ENCODE measurements at places on chromosomes 6 and 20.

DNA sequence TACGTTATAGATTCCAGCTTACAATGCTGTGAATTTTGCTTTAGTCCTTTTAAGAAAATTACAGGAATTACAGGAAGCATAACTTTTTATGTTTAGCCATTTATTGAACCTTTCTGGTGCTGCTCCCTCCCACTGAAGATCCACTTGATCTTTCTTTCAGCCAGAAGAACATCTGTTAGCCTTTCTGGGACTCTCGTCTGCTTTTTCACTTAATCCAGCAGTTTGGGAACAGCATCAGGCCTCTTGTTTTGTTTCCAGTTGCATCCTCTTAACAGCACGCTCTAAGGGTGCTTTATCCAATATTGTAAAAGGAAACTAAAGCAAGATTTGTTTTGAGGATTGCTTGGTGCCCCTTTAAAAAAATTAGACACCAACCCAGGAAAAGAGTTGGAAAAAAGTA lies 10.3 kb upstream of the CYP24A1 start:
- DNase-seq, result no peak

GRCh38 chr20:40339661-40340449 lies 349.2 kb downstream of the MAFB start:
- peak; percentile 95 for DNase-seq

GRCh38 chr6:18122128-18123093 lies at the start of gene NHLRC1:
Gene NHLRC1 (minus strand): TSS chr6:18122677. CDS start chr6:18122606, 71 bp downstream.
- peak; percentile 96 for DNase-seq

GRCh38 chr6:30810813-30811339 lies 66.5 kb upstream of the IER3 start:
- DNase-seq, result no peak

DNA sequence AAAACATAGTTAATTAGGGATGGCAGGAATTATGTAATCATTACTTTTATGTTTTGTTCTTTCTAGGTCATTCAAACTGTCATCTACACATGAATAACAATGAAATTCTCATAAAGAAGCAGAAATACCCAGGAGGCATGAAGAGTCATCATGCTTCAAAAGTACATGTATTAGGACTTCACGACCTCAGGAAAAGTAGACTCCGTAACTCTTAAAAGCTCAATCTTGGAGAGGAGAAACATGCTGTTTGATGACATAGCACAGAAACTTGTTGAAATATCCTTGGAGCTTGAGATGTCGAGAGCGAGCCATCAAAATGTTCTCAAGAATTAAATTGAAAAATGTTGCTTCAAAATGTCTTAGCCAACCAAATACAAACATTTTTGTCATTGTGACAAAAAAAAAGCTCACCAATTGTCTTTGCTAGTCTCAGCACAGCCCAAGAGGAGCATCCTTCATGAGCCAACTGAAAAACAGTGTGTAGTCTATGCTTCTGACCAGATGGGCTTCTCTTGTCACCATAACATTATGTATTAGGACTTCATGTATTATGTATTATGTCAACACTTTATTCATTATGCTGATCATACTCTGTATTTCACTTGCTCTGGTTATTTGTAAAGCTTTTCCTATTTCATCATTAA lies 28.2 kb upstream of the ANKEF1 start:
- no peak for DNase-seq

- DNase-seq, result no peak
These were observed 4.0 kb upstream of the DHX16 start for GRCh38 chr6:30676660-30677285.

DNA sequence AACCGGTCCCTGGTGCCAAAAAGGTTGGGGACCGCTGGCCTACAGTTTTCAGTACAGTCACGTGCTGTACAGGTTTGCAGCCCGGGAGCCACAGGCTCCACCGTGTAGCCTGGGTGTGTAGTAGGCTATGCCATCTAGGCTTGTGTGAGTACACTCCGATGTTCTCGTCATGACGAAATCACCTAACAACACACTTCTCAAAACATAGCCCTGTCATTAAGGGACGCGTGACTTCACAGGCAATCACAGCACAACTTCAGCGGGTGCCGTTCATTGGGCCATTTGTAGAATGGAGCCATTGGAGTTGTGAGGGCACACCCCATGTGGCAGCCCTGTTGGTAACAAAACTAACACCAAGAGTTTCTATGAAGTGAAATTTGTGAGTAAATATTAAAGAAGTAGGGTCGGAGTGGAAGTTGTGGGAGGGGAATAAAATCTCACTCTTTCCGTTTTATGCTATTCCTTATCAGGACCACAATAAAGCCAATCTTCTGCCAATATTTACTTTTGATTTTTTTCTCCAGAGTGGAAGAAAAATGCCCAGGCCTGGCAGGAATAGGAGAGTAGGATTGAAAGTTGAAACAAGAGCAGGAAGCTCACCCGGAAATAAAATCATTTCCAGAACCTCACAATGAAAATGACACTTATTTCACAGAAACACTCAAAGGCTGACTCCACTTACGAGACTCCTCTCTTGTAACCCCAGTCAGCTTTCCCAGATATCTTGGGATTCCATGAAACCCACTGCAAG lies 63.7 kb upstream of the PTPN1 start:
- peak; percentile 73 for DNase-seq

Data from suppressor macrophage treated with lipopolysaccharide for 4 hours (primary cell).